ENCODE measurements at places on chromosomes 12 and 14.

DNA sequence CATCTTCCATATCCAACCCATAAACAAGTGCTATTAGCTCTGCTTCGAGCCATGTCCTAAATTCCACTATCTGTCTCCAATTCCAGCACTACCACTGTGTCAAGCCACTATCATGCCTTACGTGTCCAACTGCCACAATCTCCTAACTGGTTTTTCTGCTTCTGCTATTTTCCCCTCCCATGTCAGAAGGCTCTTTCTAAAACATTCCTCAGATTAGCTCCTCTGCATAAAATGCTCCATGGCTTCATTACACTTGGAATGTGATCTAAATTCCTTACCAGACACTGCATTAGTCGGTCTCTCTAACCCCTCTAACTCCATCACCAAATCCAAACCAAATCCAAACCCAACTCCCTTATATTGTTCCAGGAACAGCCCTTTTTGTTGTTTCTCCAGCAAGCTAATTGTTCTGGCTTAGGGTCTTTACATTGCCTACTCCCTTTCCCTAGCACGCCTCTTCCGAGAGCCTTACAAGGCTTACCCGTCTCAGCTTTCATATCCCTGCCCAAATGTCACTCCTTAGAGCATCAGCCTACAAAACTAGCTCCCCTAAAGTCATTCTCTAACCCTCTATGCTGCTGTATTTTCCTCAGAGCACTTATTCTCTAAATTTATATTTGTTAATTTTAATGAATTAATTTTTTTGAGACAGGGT is 139.7 kb downstream of the HELB start:
- no peak for DNase-seq

DNA sequence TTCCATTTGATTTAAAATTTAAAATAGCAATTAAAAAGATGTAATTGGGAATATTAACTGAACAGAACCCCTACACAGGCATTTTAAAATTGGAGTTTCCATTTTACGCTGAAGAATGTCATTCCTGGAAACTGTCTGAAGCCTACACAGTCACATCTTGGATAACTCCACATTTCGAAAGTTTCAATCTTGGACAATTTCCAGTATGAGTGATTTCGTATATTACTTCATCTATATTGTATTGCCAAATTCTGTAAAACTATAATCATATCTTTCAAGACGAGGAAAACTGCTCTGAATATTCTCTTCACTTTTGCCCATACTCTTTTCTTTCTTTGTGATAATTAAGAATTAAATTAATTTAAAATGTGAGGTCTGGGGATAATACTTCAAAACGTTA is 194.2 kb upstream of the ABCD2 start:
- DNase-seq: no peak

DNA sequence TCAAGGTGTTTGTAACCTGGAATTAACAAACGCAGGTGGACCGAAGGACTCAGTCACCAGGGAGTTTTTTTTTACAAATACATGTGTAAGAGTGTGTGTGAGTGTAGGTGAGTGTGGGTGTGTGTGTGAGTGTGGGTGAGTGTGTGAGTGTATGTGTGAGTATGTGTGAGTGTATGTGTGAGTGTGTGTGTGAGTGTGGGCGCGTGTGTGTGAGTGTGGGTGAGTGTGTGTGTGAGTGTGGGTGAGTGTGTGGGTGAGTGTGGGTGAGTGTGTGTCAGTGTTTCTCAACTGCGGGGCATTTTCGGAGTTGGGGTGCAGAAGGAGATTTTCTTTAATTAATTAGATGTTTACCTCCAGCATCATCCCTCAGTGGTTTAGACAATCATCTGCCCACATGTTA is 1178.8 kb downstream of the VRK1 start:
- DNase-seq: no peak

DNA sequence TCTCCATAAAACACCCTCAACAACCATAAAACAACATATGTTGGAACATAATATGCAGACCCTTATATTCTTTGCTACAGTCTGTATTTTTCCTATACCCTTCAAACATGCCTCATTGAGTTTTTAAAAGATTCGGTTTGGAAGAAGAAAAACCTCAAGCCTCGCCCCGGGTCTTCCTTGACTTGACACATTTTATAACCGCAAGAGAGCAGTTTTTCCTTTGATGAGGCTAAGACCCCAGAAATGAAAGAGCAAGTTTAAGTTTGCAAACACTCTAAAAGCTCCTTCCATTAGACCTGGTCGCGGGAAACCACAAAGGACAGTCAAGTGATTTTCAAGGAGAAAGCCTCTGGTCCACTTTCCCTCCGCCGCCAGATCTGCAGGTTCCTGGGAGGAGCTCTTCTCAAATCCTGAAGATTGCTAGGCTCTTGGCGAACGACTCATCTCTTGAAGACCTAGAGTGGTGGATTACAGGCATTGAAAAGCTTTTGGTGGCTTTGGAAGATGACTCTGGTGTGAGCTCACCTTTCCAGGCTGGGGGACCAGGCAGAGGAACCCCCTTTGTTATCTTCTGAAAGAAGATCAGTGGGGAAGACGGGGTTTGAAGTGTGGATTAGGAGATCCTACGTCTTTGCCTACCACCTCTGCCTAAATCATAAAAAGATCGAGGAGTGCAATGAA is at the start of gene ASCL4:
Gene ASCL4 (plus strand): TSS at position 356 of the 681 bp plus-strand sequence. CDS start 515 bp downstream, outside the sequence.
- no peak for DNase-seq

DNA sequence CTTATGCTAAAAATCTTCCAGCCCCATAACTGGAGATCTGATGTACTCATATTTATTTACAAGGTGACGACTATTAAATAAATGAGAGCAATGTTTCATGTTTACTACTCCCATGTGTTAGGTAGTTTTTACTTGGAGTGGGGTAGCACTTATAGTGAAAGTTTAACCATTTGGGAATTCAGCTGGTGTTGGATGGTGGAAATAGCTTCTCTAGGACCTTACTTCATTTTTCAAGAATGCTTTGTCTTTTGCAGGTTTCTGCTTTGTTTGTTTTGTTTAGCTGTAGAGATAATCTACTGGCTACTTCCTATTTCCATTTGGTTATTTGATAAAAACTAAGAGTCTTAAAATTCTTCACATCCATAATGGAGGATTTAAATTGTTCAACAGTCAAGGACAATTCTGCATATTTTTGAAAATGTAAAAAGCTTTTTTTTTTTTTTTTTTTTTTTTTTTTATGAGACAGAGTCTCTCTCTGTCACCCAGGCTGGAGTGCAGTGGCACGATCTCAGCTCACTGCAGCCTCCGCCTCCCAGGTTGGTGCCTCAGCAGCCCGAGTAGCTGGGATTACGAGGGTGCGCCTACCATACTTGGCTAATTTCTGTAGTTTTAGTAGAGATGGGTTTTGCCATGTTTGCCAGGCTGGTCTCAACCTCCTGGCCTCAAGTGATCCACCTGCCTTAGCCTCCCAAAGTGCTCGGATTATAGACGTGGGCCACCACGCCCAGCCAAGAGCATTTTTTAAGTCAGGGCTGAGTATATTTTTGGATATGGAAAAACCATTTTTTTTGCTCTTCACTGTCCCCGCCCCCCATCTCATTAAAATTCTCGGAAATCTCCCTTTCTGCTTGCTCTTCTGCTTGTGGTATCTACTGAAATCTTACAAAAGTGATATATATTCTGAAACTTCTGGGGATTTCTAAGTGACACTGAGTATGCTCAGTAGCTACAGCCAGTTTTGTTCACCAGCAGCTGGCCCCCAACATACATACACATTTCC is 1.4 kb upstream of the ABCD2 start:
- no peak for DNase-seq

GRCh38 chr12:49027846-49028555 is 9.4 kb upstream of the PRKAG1 start:
- no peak for DNase-seq

GRCh38 chr12:112305951-112306350 is 76.3 kb downstream of the HECTD4 start:
- no peak for DNase-seq

DNA sequence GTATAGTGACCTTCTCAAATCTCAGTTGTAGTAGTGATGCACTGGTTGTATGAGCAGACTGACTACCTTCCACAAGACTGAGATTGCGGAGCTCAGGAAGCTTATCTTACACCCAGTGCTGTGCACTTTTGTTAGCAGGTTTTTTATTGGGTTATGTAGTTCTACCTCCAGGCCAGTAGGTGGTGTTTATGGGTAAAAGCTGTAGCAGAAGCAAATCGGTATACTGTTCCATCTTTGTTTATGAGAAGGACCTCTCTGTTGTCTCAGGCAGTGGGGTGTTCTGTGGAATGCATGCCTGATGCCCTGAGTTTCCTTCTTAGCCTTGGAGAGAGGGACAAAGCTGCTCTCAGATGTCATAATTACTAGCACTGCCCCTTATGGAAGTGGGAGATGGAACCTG is 217.8 kb downstream of the LRFN5 start:
- DNase-seq: no peak

- no peak for DNase-seq
Observed at GRCh38 chr14:59334253-59334652, 130.9 kb downstream of the GPR135 start.

GRCh38 chr12:6428326-6428725 is 16.4 kb upstream of the CD27 start:
- no peak for DNase-seq

- DNase-seq: no peak
Observed at GRCh38 chr12:107477018-107477417, 208.6 kb upstream of the PWP1 start.

GRCh38 chr14:20997115-20997514 is 2.0 kb upstream of the SLC39A2 start:
- DNase-seq: no peak

GRCh38 chr14:59483363-59483762 is 845 bp downstream of the L3HYPDH start:
- DNase-seq: no peak

- no peak for DNase-seq
Observed at GRCh38 chr14:102849526-102850379, 72.5 kb downstream of the TRAF3 start.

DNA sequence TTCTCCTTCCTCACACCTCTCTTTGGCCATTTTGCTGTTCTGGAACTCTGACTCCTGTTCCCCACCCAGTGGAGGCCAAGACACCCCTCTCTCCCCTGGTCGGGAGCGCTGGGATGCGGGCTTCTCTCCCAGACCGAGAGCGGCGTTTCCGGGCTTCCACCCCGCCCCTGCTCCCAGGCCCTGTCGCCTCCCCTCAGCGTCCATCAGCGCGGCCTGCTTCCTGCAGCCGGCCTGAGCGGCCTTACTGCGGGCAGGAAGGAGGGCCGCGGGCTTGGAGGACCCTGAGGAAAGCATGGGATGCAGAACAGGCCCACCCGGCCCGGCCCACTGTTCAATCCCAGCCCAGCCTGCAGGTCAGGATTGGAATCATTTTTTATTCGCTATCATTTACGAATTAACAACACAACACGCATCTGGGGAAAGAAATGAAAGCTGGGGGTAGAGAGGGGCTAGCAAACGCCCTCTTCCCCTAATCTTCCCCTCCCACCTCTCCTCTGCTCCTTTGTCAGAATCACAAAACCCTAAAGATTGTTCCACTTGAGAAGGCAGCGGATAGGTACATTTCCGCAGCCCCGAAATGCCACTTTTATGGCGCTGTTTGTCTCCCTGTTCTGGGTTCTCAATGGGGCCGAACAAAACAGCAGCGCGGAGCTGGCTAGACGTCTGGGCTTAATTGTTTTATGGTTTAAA is 3.8 kb upstream of the HOXC8 start:
- DNase-seq: no peak

- no peak for DNase-seq
Observed at GRCh38 chr12:106190581-106190980, 51.8 kb upstream of the NUAK1 start.

- no peak for DNase-seq
Observed at GRCh38 chr14:96797582-96798349, 584 bp downstream of the VRK1 start.

- no peak for DNase-seq
Observed at GRCh38 chr14:77270361-77271112, 469 bp downstream of the NGB start.

Measured in keratinocyte (primary cell).